NCI-H446 (cell line): ENCODE measurements at places on chromosomes 4 and X.

GRCh38 chr4:173531086-173531965 is 1.3 kb upstream of the HAND2 start:
- DNase-seq, result no peak

DNA sequence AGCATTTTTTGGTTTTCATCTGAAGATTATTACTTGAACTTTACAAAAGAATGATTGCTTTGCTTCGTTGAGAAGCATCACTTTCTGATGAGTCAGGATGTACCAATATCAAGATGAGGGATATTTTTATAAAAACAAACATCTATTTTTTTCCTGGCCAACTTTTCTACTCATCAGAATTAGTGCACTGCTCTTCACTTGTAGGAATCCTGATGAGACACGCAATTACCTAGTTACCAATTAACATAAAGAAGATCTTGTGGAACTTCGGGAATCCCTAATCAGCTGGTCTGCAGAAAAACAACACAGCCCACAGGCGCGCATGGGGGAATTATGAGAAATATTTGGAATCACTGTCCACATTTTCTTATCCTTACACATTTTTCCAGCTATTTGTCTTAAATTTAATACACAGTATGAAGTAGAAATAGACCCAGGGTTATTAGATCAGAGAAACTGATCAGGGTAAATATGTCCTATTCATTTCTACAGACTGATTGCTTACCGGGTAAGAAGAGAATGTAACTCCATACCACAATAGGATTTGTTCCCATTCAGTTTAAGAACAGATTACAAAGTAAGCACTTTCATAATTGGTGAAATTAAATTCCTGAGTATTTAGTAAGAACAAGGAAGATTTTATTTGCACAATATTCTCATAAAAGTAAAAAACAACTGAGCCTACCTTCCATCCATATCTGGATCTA is 50.9 kb downstream of the MFAP3L start:
- DNase-seq, result no peak

DNA sequence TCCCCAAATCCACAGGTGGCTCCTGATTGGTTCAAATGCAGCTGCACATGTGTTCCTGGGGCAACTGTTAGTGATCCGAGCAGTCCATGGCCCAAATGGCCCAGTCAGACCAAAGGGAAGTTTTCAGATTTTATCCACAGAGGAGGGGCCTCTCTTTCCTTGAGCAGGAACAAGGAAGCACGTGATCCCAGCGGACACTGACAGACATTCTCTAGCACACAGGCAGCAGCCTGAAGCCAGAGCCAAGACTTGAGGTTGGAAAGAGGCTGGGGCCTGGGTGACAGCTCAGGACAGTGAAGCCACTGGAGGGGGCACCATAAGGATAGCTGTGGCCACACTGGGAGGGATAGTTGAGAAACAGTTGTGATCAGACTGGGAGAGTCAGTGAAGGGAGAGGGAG is 3.5 kb upstream of the ZFP92 start:
- no peak for DNase-seq

GRCh38 chrX:118583781-118584180 is 88.2 kb downstream of the DOCK11 start:
- no peak for DNase-seq

- DNase-seq, result no peak
Observed at GRCh38 chrX:42934020-42934726, 156.2 kb upstream of the PPP1R2C start.

DNA sequence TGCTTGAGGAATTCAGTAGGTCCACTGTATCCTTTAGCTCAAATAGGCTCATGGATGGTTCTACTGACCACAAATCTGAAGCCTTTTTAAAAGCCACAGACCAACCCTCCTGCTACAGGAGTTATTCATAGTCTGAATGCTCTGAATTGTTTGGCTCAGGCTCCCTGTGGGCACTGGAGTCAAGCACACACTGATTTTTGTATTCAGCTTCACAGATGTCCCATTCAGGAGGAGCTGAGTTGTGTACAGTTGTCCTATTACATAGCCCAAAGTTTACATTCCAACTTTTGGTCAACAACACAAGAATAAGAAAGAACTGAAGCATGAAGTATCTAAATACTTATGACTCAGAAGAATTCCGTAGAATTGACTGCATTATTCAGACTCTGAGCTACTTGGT is 243.9 kb downstream of the UNC5C start:
- DNase-seq, result no peak

- no peak for DNase-seq
Observed at GRCh38 chr4:10180603-10180926, 64.0 kb upstream of the WDR1 start.
